HepG2 (cell line): ENCODE measurements at places on chromosomes 16 and 17.
A peak's percentile ranks its signal among the peaks of the same experiment; 100 is the strongest.

- no peak for DNase-seq
These were observed 58.9 kb upstream of the ARHGAP44 start for GRCh38 chr17:12730421-12730820.

GRCh38 chr16:85522842-85523601 is 90.1 kb upstream of the GSE1 start:
- no peak for DNase-seq

GRCh38 chr17:7707446-7707845 is 2.4 kb downstream of the EFNB3 start:
- no peak for DNase-seq

DNA sequence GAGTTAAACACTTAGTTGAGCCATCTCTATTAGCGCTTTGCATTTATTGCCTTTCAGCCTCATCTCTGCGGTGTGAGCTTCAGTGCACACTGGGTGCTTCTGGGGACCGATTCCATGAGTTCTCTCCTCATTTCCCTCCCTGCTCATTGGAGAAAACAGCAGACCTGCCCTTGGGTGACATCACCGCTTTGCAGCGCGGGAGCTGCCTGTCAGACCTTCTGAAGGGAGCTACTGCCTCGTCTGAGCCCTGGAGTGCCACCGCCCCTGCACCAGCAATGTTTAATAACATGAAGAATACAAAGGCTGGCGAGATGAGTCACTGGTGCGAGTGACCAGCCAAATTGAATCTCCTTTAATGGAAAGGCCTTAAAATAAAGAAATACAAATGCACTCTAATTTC is 30.2 kb upstream of the CPPED1 start:
- DNase-seq = peak; percentile 56

DNA sequence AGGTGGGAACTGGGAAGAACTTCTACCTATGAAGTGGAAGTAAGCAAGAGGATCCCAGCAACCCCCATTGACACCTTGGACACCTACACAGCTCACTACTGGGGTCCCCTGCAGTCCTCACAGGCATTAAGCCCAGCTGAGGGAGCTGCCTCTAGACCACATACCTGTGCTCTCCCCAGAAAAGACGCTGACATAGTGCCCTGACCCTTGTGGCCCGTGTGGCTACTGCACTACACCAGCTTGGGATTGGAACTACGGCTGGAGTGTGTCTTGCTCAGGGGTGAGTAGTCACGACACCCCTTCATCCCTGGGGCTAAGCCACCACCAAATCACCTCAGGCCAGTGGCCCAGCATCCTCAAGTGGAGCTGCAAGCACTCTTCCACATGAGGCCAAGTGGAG is 54.2 kb upstream of the NSRP1 start:
- DNase-seq = no peak

DNA sequence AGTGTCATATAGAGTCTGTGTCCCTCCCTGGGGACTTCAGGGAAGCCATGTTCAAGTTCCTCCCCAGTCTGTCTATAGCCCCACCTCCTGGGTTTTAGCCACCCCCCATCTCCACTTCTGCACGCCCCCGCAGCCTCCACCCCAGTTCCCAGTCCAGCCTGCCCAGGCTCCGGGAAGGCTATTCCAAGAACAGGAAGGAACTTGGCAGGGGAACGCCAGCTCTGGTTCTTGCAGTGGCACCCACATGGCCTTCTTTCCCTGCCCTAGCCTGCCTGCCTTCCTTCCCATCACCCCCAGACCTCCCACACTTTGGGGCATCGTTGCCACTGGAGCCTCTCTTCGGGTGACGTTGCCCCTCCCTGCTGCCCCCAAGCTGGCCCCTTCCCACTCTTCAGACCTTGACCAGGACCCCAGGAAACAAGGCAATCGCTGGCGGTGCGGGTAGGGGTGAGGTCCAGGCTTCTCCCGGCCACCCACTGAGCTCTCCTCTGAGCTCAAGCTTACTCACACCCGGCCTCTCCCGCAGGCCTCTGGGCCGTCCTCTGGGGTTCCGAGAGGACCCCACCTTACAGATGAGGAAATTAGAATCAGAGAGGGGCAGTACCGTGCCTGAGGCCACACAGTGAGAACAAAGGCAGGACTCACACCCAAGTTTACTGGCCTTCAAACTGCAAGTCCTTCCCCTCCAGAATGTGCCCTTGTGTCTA is 9.2 kb upstream of the CES4A start:
- DNase-seq = no peak

- DNase-seq = no peak
These were observed 458.6 kb upstream of the ASIC2 start for GRCh38 chr17:33751702-33752065.

DNA sequence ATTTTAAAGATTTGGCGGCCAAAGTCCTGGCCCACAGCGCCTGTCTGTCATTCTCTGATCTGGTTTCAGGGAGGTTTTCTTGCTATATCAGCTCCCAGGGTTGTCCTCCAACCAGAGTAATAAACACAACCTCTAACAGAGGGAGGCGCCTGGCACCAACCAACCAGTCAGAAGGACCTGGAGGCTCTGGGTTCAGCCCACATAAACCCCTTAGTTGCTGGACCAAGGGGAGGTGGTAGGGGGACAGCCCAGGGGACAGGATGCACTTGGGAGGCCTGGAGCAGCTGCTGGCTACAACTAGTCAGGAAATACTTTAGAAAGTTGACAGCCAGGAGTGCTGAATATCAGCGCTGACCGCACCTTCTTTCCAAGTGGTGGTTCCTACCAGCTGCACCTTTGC is 41.7 kb upstream of the CDRT4 start:
- DNase-seq = no peak

DNA sequence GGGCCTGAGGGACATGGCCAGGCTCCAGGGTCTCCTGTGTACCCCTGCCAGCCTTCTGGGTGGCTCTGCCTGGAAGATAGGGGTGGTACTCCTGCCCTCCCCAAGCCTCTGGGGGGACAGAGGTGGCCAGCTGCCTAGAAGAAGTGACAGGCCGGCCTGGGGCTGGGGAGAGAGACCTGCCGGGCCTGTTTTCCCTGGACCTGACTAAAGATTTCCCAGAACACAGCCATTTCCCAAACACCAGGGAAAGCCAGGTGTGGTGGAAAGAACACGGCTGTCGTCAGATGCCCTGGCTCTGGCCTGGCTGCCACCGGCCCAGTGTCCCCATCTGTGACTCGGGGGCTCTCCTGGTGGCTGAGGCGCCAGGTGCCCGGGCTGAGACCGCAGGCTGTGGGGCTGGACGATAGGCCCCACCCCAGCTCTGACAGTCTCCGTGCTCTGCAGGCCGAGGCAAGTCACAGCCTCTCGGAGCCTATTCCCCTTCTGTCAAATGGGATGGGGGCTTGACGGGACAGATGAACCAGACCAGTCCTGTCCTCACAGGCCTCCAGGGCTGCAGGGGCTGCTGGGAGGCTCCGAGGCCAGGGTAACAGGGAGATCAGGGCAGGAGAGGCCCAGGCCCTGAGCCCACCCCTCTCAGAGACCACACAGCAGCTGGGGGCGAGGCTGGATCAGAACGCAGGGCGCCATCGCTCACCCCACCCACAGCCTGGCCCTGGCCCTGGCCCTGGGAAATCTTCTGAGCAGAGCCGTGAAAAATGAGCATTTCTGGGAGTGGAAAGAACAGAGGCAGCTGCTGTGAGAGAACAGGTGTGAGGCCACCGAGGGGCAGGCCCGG is 33.1 kb downstream of the CTU2 start:
- no peak for DNase-seq

DNA sequence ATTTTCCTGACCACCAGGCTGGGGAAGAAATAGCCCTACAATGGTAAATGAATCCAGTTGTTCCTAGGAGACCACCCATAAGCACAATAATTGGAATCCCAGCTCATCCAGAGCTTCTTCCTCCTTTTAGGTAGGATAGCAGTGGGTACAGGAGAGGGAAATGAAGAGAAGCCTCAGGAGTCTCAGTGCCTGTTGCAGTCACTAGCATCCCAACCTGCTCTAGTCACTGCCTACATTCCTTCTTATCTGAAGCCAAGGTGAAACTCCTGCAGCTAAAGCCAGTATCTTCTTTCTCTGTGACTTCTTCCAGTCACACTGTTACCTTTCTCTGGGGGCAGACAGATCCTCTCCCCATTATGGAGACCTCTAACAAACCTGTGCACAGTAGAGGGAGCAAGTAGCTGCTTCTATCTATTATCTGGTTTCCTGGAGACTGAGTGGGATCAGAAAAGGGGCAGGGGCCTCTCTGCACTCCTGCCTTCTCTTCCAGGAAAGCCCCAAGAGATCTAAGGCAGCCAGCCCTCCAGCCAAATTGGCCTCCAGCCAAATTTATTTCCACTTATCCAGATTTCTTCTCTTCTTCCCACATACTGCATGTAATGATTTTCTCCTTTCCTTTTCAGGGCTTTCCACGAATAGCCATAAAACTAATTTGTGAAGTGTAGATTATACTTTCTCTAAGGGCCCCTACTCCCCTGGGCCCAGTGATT is 85.5 kb downstream of the SSH2 start:
- no peak for DNase-seq

DNA sequence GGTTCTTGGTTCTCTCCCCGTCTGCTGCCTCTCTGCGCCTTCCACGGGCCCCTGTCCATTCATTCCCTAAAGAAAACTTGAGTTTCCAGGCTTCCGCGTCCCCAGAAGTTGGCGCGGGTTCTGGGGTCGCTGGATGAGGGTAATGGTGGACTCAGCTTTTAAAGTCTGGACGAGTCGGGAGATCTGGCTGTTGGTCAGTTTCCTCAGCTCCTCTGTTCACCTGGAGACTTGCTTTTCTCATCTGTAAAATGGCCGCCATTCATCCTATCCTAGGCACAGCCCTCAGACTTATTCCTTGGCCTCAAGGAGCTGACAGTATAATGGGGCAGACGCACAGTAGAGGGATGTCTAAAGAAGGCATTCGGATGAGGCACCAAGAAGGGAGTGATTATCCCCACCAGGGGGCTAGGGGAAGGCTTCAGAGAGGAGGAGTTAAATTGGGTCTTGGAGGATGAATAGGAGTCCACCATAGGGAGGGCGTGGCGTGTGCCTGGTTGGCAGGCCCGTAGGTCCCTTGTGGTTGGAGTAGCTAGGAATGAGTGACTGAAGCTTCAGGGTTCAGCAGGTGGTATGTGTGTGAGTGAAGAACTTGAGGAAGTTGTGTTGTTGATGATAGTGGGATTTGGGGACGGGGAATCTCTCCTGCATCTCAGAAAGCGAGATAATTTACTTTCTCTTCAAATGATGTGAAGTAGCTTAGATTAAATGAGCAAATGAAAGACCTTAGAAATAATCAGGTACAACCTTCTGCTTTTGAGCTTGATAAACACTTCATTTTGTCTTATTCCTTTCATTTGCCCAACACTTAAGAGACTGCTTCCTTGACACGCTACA is 652 bp downstream of the VPS35L start:
- no peak for DNase-seq

- no peak for DNase-seq
These were observed 122.6 kb downstream of the USP22 start for GRCh38 chr17:20920095-20920814.

DNA sequence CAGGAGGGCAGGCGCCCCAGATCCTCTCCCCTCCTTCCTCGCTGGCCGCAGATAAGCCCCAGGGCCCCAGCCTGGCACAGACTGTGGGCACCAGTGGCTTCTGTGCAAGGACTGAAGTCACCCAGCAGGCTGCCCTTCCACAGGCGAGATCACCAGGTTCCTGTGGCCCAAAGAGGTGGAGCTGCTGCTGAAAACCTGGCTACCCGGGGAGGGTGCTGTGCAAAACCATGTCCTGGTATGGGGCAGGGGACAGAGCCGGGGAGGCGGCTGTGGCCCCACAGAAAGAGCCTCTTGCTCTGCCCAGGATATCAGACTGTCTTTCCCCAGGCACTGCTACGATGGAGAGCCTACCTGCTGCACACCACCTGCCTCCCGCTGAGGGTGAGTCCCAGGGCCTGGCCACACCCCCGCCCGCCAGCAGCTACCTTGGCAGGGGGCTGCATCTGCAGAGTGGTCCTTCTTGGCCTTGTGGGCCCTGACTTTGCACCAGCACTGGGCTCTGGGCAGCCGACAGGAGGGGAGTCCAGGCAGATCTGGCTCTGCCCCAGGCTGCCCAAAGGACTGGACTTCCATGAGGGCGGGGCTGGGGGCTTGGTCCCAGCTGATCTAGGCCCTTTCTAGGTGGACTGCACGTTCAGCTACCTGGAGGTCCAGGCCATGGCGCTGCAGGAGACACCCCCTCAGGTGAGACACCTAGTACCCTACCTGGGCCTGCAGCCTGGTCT is 615 bp downstream of the CARMIL2 start:
- no peak for DNase-seq

DNA sequence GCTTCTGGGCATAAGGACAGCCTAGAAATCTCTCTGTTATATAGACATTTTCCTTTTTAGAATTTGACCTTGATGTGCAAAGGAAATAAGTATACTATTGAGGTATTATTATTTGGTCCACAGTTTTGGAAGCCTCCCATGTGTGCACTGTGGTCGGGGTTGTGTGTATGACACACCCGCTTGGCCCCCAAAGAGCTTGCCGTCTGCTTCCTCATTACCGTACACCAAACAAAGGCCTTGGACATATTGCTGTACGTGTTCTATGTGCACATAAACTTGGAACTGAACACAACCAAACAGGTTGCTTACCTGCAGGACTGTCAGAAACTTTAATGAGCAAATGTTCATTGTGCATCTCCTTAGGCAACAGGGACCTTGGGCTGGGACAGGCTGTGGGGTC is 38.2 kb downstream of the METRNL start:
- DNase-seq = no peak

- no peak for DNase-seq
These were observed 15.3 kb downstream of the CA7 start for GRCh38 chr16:66859397-66860068.

- no peak for DNase-seq
These were observed 4.9 kb upstream of the STAT5A start for GRCh38 chr17:42283241-42284023.

DNA sequence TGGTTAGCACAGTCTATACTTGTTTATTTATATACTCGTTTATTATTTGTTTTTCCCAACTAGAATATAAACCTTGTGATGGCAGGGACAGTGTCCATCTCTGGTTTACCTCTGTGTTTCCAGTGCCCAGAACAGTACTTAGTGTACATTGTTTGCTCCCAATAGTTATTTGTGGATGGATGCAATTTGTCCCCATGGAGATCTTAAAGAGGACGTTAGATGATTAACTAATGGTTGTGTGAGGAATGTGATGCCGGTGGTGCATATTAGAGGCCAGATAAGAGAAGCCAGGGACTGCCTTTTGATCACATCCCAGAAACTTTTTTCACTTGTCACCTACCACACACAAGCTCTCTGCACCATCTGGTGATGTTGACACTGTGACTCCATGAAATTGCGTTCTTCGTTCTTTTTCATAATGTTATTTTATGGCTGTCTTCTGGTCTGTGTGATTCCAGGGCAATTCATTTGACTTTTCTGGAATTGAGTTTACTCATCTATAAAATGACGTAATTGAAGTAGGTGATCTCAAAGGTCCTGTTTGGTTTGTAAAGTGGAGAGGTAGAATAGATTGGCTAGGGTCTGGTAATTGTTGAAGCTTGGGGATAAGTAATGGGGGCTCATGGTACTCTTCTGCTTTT is 1.2 kb downstream of the COX10 start:
- peak; percentile 46 for DNase-seq
